ENCODE measurements at places on chromosomes 4 and X.
A peak's percentile ranks its signal among the peaks of the same experiment; 100 is the strongest.

DNA sequence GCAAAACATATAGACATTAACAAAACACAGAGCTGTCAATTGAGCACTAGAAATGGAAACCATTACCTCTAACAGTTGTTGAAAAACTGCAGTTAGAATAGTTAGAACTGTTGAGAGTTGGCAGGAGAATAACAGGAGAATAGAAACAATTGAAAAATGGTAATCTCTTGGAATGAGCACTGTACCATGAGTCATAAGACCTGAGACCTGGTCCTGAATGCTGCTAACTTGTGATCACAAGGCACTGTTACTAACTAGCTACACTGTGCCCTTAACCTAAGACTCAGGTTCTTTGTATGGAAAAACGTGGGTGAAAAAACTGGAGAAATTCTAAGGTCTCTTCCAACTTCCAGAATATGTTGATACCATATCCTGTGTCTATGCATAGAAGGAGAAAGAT, 29.3 kb downstream of the FAM114A1 start:
- no peak for DNase-seq

GRCh38 chr4:138393886-138394610, 151.9 kb upstream of the SLC7A11 start:
- DNase-seq, result no peak

GRCh38 chrX:23621621-23622265, 45.5 kb upstream of the PRDX4 start:
- DNase-seq, result no peak

GRCh38 chr4:76897536-76898384, at the start of gene SOWAHB:
Gene SOWAHB (minus strand): TSS chr4:76898144. CDS start chr4:76897849, 295 bp downstream.
- no peak for DNase-seq

DNA sequence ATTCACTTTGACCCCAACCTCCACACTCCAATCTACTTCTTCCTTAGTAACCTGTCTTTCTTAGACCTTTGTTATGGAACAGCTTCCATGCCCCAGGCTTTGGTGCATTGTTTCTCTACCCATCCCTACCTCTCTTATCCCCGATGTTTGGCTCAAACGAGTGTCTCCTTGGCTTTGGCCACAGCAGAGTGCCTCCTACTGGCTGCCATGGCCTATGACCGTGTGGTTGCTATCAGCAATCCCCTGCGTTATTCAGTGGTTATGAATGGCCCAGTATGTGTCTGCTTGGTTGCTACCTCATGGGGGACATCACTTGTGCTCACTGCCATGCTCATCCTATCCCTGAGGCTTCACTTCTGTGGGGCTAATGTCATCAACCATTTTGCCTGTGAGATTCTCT, 344 bp downstream of the OR13H1 start:
- no peak for DNase-seq

GRCh38 chr4:77052352-77052751, 23.4 kb downstream of the CCNI start:
- peak; percentile 39 for DNase-seq

DNA sequence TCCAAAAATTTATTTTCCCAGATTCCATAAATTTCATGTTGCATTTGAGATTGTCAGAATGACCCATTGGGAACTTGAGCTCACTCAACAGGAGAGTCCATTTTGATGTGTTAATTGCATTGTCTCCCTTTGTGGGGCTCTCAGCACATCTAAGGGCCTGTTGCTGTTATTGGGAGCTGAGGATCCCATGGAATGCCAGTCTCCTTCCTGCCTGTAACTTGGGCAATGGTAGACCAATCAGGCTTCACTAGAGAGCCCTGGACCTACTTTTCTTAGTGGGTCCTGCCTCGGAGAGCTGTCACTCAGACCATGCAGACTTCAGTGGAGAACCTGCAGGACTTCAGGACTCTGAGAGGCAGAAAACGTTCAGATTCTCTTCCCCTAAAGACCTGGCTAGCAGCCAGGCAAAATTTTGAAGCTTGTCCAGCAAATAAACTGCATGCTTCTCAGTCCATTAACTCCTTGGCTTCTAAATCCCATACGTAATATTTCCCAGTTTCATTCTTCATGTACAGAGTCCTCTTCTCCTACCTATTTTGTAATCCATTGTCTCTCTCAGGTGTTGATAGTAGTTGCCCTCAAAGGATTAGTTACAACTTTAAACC, 25.1 kb downstream of the OCRL start:
- DNase-seq, result no peak

DNA sequence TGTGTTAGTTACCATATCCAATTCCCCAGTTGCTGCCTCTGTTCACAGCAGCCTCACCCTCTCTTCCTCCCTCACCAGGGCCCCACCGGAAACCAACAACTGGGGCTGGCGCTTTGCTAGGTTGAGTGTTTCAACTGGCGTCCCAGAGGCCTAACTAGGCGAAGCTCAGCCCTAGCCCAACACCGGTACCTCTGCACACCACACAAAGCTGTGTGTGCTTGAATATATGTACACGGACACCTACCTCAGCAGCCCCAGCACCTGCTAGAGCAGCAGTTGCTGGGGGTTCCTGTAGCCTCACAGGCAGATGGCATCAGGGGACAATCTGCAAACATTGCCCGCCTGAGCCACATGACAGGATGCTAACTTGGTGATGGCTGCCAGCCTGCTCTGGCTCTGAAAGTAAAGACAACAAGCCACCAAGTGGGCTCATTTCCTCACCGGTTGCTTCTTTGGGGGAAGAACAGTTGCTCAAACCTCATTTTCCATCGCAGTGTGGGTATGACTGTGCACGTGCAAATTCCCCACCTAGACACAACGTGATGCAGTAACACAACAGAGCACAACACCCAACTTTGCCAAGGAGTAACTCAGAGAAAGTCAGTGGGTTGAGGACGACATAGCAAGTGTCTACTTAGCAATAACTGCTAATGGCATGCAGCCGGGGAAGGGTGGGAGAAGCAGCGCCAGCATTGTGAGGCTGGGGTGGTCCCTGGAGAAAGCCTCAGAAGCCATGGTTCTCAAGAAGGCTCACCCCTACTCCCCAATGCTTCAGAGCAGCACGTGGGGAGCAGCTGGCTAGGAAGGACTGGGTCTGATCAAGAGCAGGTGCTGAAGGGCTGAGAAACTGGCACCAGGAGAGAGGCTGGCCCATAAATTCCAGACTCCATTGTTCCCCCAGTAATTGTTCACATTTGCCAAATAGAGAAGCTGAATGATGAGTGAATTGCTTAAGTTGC, 139.5 kb downstream of the SH3KBP1 start:
- peak; percentile 41 for DNase-seq

- no peak for DNase-seq
These were observed 121.6 kb upstream of the HTR2C start for GRCh38 chrX:114462266-114462665.

DNA sequence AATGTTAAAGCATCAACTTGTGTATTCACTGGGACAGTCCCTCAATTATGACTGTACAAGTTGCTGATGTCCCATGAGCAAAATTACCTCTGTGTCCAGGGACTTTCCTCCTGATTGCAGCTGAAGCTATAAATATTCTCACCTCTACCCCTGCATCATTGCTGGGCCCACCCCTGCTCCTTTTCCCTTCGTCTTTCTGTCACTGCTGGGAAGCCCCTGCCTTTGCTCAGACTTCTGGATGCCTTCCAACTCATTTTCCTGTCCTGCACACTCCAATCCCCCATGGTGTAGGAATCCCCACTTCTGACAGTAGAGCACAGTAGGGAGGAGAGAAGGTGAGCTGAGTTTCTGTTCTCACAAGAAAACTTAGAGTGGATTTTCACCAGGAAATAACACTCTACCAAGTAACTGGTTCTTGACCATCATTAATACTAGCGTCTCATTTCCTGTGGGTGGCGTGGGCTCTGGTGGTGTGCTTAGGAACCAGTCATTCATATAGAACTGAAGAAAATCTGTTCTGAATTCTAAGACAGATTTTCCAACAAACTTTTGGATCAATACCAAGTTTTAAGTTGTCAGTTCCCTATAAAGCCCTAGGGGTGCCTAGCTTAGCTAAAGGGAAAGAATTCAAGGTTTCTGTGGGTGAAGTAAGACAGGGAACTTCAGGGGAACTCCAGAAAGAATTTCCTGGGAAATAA, 136.2 kb upstream of the MED14 start:
- no peak for DNase-seq

- no peak for DNase-seq
These were observed 38.2 kb downstream of the MAGED1 start for GRCh38 chrX:51931566-51932150.

GRCh38 chr4:184988611-184989010, 29.7 kb upstream of the HELT start:
- DNase-seq, result no peak

DNA sequence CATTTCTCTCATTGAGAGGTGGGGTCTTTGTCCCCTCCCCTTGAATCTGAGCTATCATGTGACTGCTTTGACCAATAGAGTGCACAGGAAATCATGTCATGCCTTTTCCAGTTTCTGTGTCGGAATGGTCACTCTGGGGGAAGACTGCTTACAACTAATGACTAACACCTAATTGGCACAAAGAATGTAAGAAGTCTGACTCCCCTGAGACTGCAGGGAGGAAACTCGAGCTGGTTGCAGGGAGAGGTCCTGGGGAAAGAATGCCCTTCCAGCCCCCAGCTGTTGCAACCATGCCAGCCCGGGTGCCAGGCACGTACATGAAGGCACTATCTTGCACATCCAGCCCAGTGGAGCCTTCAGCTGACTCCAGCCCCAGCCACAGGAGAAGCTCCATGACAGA, 254.2 kb downstream of the DHX15 start:
- no peak for DNase-seq

DNA sequence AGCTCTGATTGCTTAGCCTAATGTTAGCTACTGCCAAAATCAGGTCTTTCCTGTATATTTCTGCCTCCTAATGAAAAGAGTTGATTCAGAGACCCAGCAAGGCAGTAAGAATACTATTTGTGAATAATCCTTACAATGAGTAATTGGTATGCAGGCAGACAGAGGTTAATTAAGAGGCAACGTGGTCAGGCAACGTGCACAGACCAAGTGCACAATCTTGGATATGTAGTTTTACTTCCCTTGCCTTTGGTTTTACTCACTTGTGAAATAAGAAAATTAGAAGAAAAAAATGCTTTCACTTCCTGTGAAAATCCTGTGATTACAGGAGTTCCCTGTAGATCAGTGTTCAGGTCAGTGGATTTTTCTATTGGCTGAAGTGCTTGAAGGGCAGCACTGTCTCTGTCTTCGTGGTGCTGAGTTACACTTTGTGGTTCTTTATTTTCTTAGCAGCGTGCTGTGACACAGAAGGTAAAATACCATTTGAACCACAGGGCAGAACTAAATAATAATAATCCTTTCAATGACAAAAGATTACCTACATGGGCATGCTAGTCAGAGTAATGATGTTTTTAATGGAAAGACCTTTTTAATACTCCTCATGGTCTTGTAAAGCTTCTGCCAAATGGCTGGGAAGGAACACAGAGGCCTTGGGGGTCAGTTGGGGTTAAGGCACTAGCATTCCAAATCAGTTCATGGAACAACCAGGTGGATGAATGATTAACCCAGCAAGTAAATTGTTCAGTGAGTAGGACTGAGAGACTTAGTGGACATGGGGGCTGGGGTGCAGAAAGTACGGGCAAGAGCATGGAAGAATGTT, 430.9 kb downstream of the MAPK10 start:
- no peak for DNase-seq

GRCh38 chr4:147596981-147597380, 20.2 kb upstream of the TMEM184C start:
- DNase-seq, result no peak

GRCh38 chr4:6331018-6331417, 61.4 kb downstream of the WFS1 start:
- DNase-seq, result no peak

DNA sequence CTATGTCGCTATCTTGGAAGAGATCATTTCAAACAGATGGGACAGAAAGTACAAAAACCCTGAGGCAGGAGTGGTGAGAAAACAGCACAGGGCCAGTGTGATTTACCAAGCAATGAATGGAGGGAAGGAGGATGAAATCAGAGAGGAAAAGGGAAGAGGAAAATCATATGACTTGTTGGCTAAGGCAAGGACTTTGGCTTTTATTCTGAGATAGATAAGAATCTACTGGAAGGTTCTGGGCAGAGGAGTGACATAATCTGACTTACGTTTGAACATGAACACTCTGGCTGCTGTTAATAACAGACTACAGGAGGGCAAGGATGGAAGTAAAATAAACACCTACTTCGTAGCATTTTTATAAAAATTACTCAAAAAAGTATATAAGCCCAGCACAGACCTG, 207.8 kb upstream of the SLC7A11 start:
- no peak for DNase-seq

DNA sequence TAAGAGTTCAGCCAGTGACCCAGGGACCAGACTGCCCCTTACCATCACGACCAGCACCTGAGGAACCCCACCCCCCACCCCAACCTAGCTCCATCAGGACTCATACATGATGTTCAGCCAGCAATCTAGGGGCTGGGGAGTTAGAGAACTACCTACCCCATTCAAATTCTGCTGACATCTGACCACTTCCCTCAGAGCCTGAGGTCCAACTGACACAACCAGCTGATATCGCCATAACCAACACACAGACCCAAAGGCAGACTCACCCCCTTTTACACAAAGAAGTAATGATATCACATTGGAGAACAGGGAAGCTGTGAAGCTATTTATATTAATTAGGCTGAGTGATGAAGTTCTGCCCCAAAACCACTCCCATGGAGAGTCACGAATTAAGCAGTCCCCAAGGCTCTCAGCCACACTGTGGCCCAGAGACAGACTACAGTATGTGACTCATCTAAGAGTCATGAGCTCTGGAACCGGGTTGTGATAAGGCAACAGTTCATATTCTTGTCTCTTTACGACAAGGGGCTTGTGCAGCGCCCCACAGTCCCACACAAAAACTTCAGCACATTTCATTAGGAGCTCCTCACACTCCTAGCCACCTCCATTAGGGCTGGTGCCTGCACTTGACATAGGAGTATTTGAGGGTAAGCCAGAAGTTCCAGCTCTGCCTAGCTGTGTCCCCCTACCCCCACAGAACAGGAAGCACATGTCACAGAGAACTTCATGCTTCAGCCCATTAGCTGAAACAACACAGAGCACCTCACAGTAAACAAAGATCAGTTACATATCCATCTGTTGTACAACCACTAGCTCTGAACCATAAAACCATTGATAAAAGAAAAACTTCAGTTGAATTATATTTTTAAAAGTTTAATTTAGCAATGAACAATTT, 184.7 kb upstream of the ZCCHC13 start:
- DNase-seq, result no peak

DNA sequence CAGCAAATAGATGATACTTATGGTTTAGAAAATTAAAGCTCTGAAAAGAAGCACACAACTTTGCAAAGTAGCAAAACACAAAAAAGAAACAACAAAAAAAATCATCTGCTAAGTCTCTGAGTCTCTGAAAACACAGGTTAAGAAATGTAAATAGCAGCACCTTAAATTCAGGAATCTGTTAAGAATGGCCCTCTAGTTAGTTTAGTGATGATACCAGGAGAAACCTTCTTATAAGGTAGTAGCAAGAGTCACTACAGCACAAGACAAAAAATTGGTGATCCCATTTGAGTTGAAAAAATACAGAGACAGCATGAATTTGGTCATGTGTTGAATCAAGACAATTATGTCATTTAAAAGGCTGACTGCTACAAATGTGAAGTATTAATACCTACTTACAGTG, 308.2 kb upstream of the ADGRL3 start:
- DNase-seq, result no peak

- DNase-seq, result no peak
These were observed 259.4 kb upstream of the DIAPH2 start for GRCh38 chrX:96425200-96425599.

- DNase-seq, result no peak
These were observed 5.0 kb upstream of the ZRSR2 start for GRCh38 chrX:15785176-15785750.

- no peak for DNase-seq
These were observed 8.5 kb downstream of the OGT start for GRCh38 chrX:71541210-71542022.

Measured in stimulated activated CD8-positive, alpha-beta memory T cell treated with anti-CD3 and anti-CD28 coated beads, Interleukin-4, amount 100 ng/mL, for 24 hours (primary cell).